ENCODE measurements at places on chromosomes 2 and 18. TPM values are rescaled to one million over a fixed set of nuclear protein-coding genes. Genes with fewer than 3 reads are reported as not detected.

Gene OSR1
- total RNA-seq: 2.5 TPM

Gene NXPH2
- total RNA-seq: 19.4 TPM

Gene KRTCAP3
- total RNA-seq: 0.46 TPM

Gene MOGAT1
- not detected for total RNA-seq

Gene PJVK
- 3.9 TPM for total RNA-seq

Gene EFR3B
- 72.9 TPM for total RNA-seq

Gene NT5DC4
- total RNA-seq: not detected

Gene ASXL3
- total RNA-seq: 74.5 TPM

Measured in diencephalon (tissue), 1 donor.